ENCODE measurements at places on chromosomes 3 and 15.

DNA sequence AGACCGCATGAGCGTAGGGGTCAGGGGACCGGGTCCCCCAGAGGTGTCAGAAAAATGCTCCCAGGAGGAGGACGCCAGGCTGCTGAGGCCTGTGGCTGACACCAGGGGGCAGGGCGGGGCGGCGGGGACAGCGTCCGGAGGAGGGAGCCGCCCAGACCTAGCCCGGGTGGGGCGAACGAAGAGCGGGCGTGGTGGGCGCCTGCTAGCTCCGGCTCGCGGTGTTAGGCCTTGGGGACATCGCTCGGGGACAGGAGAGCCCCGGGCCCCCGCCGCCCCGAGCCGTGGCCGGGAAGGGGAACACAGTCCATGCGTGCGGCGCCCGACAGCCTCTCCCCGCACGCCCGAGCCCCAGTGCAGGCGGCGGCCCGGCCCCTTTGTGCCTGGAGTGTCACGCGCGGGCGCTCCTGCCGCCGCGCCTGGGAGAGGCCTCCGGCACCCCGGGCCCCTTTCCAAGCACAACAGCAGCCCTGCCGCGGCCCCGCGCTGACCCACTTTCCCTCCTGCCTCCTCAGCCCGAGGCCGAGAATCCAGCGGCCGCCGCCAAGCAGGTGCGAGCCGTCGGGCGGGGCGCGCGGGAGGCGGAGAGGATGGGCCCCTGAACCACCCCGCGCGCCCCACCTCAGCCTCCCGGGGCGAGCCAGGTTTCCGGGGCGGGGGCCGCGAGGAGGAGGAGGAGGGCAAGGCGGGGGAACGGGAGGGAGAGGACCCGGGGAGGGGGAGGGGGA, 111.0 kb upstream of the KLF13 start:
- DNase-seq: peak; percentile 79

DNA sequence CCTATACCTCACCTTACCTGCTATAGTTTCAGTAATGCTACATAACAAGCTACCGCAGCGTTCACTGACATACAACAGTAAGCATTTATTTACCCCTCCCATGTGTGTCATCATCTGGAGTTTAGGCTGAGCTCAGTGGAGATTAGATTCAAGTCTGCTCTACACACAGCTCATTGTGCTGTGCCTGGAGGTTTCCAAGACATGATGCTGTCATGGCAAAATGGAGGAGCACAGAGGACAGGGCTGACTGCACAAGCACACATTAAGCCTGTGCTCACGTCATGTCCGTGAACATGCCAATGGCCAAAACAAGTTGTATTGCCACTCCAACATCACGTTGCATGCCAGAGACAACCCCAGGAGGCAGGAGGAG, 333.8 kb upstream of the TRIM42 start:
- DNase-seq: no peak

- no peak for DNase-seq
These were observed 490.8 kb downstream of the IGSF11 start for GRCh38 chr3:118543832-118544231.

DNA sequence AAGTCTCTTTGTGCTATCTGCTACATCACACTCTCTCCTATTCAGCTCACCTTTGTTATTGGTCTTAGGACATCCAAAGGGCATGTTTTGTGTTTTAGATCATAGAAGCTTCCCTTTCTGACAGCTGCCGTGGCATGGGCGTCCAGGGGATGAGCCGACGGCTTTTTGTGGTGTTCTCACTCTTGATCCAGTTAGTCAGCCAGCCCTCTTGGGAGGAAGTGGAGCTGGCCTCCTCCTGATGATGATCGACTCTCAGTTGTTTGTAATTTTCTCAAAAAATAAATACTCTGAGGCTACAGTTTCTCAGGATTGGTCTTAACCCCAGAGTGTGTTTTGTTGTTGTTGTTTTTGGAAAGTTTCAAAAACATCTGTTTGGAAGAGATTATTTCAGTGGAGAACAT, 34.4 kb downstream of the BOC start:
- no peak for DNase-seq

GRCh38 chr3:57746156-57747010, 9.7 kb upstream of the SLMAP start:
- DNase-seq: no peak

DNA sequence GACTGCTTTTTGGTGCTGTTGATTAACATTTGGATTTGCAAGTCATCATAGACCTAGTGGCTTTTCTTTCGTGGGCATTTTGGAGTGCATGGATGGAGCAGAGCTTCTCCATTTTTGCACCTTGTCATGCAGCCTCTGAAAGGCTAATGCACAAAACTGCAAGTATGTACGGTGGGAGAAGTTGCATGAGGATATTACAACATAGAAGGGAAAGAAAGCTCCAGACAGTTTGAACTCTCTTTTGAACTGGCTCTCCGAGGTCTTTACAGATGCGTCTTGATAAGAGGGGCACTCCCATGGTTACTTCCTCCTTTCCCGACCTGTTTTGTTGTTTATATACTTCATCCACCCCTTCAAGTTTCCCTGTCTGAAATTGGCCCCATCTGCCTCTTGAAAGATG, 147.1 kb upstream of the GBE1 start:
- no peak for DNase-seq

- peak; percentile 52 for DNase-seq
These were observed 408 bp downstream of the WDR82 start for GRCh38 chr3:52277972-52278509.

GRCh38 chr15:63178034-63178433, 11.4 kb upstream of the RAB8B start:
- no peak for DNase-seq

- DNase-seq: no peak
These were observed 159.6 kb downstream of the LRRK1 start for GRCh38 chr15:101078669-101079323.

- no peak for DNase-seq
These were observed 24.2 kb downstream of the RAB6B start for GRCh38 chr3:133871368-133872090.

GRCh38 chr3:60967141-60967540, 284.1 kb downstream of the FHIT start:
- no peak for DNase-seq

GRCh38 chr3:139935016-139935865, at the start of gene CLSTN2:
Gene CLSTN2, plus strand, starts transcription at chr3:139935185.
- DNase-seq: no peak

All from CD4-positive, alpha-beta T cell treated with Interleukin-15 for 4 hours (primary cell).